ENCODE measurements at places on chromosomes 1 and 21. TPM values are rescaled to one million over a fixed set of nuclear protein-coding genes. Genes with fewer than 3 reads are reported as not detected.

DNA sequence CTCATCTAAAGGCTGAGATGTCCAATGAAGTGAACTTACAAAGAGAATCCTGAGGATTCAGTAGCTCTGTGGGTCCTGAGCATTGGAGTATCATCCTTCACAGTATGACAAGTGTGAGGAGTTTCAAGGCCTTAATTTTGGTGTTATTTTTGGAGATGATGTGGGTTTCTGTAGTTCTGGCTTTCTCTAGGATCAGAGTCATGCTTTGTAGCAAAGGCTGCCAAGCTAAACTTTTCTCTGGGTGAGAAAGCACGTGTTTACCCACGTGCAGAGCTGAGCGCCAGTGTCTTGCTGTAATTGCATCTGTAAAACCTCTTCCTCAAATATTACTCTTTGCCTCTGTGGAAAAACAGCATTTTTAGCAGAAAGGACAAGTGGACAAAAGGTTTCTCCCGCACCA, 387.8 kb upstream of the LYPLAL1 start:
- DNase-seq = no peak

DNA sequence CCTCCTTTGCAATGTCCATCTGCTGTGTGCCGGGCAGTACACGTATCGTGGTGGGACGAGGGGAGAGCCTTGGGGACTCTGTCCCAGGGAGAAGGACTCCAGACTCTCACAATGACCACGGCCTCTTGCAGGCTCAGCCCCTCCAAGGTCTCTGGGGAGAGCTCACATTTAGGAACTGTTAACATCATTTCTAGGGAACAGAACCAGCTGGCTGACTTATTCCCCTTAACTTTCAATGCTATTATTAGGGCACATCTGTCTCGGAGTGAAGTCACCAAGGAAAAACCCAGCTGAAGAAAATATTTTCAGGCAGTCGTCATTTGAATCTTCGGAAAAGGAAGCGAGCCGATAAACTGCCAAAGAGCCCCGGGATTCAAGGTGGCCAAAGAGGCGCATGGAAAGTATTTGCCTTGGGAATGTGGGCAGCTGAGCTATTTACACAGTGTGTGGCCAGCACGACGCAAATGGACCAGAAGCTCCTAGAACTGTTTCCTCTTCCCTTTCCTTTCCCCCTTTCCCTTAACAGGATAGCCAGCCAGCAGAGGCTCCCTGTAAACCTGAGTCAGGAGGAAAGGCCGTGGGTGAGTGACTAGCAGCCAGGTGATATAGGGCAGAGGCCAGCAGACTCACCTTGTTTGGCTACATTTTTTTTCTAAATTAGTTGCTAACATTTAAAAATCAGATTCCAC, 74.5 kb downstream of the ITPKB start:
- DNase-seq = peak; percentile 97

- DNase-seq = no peak
These were observed 4.1 kb upstream of the PTPN7 start for GRCh38 chr1:202164271-202165037.

DNA sequence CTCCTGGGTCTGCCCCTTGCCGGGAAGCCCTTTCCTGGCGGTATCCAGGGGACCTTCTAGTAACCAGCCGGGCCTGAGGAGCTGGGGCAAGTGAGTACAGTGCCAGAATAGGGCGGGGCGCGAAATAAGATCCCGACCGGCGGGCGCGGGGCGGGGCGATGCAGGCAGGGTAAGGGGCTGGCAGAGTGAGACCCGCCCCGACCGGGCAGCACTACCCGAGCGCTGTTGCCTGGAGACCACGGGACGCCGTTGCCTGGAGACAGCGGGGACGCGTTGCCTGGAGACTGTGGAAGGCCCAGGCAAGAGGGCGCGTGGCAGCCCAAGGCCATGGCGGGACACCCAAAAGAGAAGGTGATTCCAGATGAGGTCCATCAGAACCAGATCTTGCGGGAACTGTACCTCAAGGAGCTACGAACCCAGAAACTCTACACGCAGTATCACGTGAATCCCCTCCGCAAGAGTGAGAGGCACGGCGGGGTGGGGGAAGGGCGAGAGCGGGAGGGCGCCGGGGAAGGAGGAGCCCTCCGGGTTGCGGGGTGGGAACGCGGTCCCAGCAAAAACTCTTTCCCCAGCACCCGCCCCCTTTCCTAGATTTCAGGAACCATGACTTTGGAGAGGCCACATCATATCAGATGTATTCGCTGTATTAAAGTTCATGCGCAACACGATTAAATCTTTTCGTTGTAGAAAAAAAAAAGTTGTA, 24.3 kb downstream of the EBNA1BP2 start:
- no peak for DNase-seq

DNA sequence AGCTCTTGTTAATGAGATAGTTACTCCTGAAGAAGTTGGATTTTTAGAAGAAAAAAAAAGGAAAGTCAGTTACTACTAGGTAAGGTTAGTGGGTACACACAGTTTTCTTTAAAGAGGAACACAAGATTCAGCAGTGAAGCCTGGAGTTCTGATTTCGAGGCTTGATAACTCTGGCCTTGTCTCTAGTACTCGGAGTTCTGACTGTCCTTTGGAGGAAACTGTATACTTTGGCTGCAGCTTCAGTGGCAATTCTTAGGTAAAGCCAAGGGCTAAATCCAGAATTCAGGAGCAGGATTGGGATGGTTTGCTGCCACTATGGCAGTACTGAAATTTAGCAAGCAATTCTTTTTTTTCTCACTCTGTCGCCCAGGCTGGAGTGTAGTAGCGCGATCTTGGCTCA, 9.2 kb downstream of the ACADM start:
- DNase-seq = no peak

GRCh38 chr1:245986404-245987218, 520.5 kb downstream of the SMYD3 start:
- no peak for DNase-seq

DNA sequence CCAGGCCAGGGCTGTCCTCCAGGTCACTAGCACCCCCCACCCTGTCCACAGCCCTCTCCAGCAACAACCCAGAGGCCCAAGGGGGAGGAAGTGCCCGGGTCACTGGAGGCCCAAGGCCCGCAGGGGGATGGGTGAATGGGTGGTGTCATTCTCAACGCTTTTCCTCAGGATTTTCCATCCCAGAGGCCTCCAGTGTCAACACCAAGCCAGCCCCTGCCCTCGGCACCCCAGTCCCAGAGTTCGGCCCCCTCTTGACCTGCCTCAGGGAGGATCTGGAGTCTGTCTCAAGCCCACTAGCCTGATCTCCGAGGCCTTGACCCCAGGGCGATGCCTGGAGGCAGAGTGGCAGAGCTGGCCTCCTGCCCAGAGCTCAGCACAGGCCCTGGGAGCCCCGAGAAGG, 5.1 kb downstream of the TMEM82 start:
- DNase-seq = no peak

GRCh38 chr1:8293641-8294169, 24.2 kb upstream of the SLC45A1 start:
- DNase-seq = no peak

GRCh38 chr1:54460351-54460750, 54.2 kb upstream of the SSBP3 start:
- no peak for DNase-seq

DNA sequence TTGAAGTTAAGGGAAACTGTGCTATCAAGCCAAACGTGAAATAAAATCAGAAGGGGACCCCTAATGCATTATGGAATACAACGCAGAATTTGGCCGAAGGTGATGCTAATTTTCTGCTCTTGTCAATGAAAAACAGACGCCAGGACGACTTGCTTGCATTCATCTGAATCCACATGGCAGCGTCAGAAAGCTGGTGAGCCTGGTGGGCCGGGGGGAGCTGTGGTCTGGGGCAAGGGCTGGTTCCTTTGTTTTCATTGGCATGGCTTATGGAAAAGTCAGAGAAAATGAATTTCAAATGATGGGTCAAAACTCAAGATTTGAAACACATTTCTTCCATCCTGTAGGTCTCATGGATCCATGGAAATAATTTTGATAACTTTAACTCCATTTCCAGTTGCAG, 86.4 kb upstream of the RUNX1 start:
- no peak for DNase-seq

- no peak for DNase-seq
These were observed 129.8 kb downstream of the ZP4 start for GRCh38 chr1:237760951-237761350.

GRCh38 chr1:177857285-177857684, 112.6 kb downstream of the SEC16B start:
- DNase-seq = no peak

GRCh38 chr1:116902027-116902426, 7.7 kb upstream of the PTGFRN start:
- no peak for DNase-seq

NEK2 gene
- 4.3 TPM for polyA plus RNA-seq

FMO2 gene
- 1.2 TPM for polyA plus RNA-seq

All from forelimb muscle (tissue), 1 donor.